CD4-positive, alpha-beta T cell treated with Interleukin-1 beta for 1 hour (primary cell): ENCODE measurements at places on chromosomes 3 and 15.

- DNase-seq: no peak
Observed at GRCh38 chr3:152267831-152268554, 736 bp upstream of the MBNL1 start.

DNA sequence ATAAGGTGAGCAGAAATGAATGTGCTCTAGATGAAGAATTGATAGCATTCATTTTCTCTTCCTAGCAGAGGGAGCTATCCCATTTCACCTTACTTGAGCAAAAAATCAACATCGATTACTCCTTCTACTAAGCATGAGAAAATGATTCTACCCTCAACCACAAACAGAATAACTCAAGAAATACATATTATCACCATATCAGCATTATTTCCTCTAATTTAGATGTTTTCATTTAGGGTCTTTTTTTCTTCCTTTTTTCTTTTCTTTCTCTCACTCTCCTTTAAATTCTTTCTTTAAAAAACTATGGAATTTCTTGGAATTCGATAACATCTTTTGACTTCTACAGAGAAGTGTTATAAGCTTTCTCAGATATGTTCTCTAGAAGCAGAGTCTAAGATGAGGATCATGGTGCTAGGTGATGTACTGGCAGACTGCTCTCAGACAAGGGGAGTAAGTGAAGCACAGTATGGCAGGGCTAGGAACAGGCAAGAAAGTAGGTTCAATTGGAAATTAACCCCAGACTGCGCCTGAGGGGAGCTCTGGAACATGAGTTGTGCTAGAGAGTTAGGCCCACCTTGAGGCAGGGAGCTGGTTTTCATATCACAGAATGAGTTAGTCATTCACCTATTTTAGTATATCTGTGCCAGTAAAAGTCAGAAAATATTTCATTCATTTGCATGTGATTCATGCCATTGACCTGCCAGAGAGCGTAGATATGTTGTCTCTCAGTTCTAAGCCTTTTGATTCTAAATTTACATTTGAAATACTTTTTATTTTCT is 279.2 kb upstream of the KCNH8 start:
- DNase-seq: no peak

DNA sequence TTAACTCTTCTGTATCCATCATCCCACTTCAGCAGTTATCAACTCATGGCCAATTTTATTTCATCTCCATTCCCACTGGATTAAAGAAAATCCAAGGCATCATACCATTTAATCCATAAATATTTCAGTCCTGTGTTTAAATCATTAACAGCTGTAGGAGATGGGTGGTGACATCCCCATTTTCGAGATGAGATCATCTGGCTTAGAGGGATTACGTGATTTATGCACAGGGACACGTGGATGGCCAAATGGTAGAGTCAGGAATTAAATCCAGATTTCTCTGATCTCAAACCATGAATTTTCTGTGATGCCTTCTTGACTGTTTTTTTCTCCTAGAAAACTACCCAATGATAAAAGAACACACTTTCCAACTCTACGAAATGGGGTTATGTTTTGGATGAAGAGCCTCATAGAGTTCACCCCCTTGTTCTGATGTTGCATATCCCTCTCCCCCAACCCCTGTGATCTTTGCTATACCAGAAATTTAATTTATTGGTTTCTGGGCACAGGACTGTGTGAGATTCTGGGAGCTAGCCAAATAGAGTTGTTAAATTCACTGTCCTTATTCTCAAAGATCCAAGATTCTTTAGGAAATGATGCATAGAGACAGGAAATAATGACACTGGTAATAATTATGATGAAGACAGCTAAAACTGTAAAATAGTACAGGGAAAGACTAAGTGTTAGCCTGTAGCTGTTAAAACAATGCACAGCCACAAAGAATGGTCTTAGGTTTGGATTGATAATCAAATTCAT is 7.4 kb downstream of the ZNF589 start:
- DNase-seq: no peak

- no peak for DNase-seq
Observed at GRCh38 chr3:52784931-52785590, 7.7 kb downstream of the ITIH1 start.

GRCh38 chr15:101536875-101537405 is 47.4 kb upstream of the PCSK6 start:
- no peak for DNase-seq

DNA sequence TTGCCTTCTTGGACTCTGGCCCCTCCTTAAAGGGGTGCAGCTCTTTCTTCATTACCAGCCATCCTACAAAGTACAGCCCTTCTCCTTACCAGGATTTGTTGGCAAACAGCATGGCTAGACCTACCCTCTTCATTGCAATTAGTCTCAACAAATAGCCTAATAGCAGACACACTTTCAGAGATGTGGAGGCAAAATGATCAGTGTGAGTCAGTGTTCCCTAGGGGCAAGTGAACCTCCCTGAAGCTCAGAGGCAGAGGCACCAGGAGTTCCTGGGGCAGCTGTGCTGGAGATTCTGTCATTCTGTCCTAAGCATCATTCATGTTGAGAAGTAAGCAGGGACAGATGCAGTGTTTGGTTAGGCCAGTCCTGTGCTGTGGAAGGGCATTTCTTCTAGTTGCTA is 14.6 kb upstream of the MECOM start:
- DNase-seq: no peak

- DNase-seq: no peak
Observed at GRCh38 chr3:186102687-186103086, 6.2 kb downstream of the ETV5 start.

DNA sequence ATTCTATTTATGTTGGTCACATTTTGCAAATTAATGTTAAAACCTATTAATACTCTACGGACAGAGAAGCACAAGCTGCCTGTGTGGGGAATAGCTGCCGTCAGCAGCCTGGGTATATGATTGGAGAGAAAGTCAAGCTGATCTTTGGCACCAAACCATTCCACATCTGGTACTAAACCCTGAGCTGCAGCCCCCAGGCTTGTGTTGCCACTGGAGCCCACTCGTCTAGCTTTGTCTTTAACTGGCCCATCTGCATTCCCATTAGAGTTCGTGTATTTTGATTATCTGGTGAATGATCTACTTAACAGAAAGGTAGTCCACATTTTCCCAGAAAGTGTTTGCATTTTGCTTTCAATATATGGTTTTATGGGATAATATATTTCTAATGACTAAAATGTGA is 5.4 kb downstream of the NDUFB4 start:
- DNase-seq: no peak

DNA sequence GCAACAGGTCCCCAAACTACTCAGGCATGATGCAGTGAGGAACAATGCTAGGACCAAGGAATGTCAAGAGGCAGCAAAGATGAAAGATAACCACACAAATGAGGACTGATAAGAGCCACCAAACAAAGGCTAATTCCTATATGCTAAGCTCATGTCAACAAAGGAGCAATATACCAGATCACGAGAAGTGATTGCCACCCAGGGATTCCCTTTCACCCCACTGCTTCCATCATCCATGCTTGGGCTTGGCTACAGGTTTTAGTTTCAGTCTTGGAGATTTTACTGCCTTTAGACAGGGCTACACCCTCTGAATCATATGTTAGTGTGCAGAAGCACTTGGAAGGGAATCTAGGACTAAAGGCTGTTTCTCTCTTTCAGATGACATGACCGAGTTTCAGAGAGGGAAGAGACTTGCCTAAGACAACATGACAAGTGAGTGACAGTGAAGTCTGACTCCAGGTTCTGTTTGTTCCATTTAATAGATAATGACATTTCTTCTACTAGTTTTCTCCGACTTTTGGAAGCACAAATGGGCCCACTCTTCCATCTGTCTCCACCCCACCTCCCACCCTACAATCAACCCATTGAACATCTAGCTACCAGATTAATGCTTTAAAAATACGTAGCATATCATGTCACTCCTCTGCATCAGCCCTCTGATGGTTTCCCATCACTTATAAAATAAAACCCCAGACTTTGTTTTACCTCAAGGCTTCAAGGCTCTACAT is 173.5 kb upstream of the LRRN1 start:
- DNase-seq: no peak

DNA sequence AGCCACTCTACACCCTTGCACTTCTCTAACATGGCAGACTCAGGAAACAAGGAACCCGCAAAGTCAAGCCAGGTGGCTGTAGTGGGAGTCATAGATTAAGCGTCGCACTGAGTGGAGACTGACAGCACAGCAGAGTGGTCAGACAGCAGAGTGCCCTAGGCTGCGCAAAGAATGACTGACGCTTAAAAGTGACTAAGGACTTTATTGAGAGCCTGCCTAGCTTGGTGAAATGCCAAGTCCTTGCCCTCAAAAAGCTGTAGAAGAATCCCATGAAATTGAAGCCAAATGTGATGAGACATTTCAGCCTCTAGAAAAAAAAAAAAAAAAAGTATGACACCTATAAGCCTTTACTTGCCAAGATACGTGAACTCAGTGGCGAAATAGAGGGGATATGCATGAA is 30.2 kb downstream of the NCEH1 start:
- DNase-seq: no peak

GRCh38 chr15:43513550-43513949 is 3.9 kb upstream of the MAP1A start:
- no peak for DNase-seq

GRCh38 chr3:190003681-190004123 is 117.0 kb downstream of the P3H2 start:
- DNase-seq: no peak

DNA sequence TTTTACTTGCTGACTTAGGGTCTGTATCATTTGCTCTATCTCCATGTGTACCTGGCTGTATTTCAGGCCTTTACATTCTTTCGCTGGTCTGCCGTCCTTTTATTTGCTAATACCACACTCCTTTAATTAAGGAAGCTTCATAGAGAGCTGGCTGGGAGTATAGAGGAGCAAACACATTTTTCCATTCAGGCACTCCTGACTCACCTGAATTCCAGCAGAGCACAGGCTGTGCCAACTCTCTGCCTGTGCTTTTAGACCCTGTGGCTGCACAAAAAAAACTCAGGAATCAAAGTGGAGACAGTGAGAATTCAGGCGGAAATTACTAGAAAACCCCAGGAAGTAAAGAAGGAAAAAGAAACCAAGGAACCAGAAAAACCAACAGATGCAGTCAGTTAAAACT is 29.0 kb upstream of the ATP10A start:
- DNase-seq: no peak

DNA sequence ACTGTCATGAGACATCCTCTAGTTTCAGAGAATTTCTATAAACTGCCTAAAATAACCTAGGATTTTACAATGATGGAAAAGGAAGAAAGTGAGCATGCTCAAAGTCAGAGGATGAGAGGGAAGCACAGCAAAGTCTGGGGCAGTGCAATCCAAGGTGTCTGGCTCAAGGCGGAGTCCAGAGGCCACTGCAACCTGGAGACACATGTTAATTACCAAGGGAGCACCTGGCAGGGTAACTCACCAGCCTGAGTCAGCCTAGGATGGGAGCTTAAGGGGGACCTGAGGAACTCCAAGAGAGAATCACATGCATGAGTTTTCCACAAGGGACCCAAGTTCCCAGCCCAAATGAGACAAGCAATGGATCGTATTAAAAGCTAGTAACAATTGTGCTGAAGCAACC is 49.8 kb downstream of the PLD1 start:
- DNase-seq: no peak

GRCh38 chr15:79071901-79072300 is 18.7 kb downstream of the RASGRF1 start:
- DNase-seq: no peak

DNA sequence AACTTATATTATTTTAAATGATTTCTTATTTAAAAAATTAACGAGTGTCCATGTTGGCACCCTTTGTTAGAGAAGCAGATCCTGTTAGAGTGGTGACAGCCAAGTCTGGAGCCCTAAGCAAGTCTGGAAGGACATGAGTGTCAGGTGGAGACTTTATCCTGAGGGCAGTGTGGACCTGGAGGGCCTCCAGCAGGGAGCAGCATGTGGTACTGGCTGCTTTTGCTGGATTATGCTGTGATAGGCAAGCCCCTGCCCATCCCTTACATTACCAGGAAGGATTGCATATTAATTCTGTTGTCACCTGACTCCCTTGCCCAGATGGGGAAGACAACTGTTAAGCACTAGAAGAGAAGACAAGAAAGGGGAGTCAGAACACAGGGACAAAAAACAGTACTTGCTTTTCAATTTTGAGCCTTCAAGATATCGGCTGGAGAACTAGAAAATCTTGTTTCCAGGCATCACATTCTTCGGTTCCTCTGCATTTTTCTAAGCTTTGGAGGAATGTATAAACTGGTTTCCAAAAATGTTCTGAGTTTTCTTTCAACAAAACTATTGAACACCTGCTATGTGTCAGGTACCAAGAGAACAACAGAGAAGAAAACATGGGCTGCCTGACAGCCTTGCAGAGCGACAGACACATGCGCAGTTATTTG is 22.7 kb downstream of the ZNF860 start:
- no peak for DNase-seq

DNA sequence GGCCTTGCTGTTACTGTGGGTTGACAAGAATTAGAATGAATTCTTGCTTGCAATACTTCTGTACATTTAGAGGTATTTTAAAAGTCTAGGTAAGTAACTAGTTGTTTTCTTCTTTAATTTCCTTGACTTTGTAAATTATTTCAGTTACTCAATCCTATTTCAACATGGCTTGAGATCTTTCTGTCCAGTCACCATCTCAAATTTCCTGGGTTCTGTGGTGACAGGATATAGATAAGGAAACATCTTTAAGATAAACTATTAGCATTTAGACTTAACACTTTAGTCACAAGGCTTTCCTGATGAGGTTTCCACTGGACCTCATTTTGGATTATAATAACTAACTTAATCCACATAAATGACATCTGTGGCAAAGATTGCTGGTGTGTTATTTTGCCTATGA is 195.9 kb upstream of the DPH6 start:
- DNase-seq: no peak

- no peak for DNase-seq
Observed at GRCh38 chr15:59063042-59063441, 41.9 kb upstream of the CCNB2 start.

- DNase-seq: no peak
Observed at GRCh38 chr15:45095661-45096060, 18.3 kb downstream of the DUOX2 start.

DNA sequence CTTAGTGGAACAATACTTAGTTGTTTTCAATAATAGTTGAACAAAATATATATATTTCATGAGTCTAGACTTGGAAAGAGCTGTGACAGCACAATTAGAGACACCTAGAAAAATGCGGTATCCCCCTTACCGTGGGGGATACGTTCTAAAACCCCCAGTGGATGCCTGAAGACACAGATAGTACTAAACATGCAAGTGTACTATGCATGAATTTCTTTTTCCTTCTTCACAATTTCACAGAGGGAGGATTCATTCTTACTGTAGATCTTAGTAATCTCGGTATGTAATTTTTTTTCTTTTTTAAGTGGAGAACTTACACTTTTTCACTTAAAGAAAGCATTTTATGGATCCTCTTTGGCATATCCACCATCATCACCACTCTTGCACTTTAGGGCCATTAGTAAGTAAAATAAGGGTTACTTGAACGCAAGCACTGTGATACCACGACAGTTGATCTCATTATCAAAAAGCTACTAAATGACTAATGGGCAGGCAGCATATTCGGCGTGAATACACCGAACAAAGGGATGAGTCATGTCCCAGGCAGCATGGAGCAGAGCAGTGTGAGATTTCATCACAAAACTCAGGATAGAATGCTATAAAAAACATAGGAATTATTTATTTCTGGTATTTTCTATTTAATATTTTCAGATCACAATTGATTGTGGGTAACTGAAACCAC is 72.3 kb upstream of the ZNF280D start:
- no peak for DNase-seq

GRCh38 chr3:46932455-46933225 is 43.9 kb downstream of the CCDC12 start:
- no peak for DNase-seq

GRCh38 chr3:194476784-194477183 is 10.0 kb downstream of the ATP13A3 start:
- no peak for DNase-seq

- DNase-seq: no peak
Observed at GRCh38 chr3:87088430-87088992, 97.6 kb upstream of the VGLL3 start.
